Stimulated activated CD4-positive, alpha-beta T cell treated with anti-CD3 and anti-CD28 coated beads, Interleukin-2, amount 100 ng/mL, for 24 hours (primary cell): ENCODE measurements at places on chromosomes 6 and 20.

GRCh38 chr20:3996399-3996798, 19.0 kb downstream of the RNF24 start:
- no peak for DNase-seq

GRCh38 chr6:166997768-166998255, 1.4 kb upstream of the CEP43 start:
- DNase-seq: peak; percentile 58

GRCh38 chr6:22970004-22970403, 400.6 kb downstream of the HDGFL1 start:
- no peak for DNase-seq

GRCh38 chr20:61638802-61639585, 386.9 kb downstream of the CDH4 start:
- DNase-seq: no peak

DNA sequence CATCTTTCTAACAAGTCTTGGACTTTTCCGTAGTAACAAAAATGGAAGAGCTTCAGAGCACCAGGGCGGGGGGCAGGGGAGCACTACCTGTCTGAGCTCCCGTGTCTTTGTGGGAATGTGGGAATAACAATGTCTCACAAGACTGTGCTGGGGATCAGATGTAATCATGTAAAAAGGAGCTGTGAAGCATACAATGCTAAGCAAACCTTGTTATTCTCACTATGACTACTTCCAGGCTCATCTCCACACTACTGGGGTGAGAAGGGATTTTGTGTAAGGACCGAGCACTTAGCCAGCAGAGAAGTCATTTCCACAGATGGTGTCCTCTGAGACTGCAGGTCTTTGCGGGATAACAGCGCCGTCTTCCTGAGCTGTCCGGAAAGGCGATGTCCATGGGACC, 27.1 kb downstream of the PRR18 start:
- DNase-seq: no peak

- no peak for DNase-seq
Observed at GRCh38 chr6:2667617-2668016, 83.1 kb downstream of the MYLK4 start.

DNA sequence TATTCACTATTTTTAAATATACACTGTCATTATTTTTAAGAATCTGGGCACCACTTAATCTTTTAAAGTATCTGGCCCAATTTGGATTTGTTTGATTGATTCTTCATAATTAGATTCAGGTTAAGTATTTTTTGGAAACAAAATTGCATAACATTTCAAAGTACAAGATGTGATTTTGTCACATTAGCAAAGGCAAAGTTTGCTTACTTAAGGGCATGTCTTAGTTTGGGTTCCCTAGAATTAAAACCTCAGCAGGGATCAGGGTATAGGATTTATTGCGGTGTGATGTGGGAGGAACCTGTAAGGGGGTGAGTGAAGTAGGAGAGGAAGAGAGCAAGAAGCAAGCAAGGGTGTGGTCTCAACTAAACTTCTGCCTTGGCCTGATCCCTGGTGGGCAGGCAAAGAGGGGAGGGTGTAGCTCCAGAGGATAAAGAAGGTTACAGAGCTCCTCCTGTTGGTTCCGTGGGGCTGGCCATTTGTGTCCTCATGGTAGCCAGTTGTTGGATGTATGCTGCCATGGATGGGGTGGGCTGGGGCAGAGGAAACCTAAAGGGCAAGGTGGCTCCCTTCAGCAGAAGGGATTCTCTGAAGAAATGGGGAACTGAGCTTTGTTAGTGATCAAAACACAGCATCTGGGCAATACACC, 668.7 kb upstream of the SLC35B3 start:
- no peak for DNase-seq

DNA sequence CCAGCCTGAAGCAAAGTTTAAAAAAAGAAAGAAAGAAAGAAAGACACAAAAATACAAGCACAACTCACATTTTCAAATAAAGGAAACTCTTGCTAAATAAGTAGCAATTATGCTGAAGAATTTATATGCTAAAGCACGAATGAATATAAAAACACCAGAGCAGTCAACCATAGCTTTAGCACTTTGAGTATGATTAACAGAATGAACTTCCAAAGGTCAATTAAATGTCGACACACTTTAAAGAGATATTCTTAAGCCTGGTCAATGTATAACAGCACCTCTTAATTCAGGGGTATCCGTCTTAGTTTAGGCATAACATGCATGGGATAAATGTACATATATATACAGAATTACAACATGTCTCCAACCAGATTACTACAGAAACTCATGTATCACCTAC, 125.9 kb downstream of the OGFRL1 start:
- no peak for DNase-seq

DNA sequence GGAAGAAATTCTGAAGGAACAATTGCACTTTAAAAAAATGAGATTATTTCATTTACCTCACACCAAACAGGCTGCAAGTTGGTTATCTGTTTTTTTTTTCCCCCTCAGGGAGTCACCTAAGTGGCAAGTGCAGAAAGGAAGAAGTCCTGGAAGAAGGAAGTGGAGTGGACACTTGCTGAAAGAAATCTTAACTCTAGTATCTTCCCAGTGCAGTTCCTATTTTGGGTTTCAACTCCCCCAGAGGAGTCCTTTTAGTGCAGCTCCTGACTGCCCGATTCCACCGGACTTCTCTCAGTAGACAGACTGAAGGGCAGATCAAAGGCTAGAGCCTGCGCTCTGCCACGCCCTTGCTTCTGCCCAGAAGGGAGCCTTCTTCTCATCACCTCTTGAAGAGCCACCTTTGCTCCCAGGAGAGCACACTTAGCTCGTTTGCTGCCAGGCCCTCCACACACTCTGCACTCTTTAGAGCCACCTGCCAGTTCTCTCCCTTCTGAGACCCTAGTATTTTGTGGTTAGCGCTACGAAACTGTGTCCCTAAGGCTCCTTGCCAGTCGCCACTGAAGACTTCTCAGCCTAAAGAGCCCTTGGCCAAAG, 4.9 kb downstream of the MTCL3 start:
- no peak for DNase-seq

GRCh38 chr6:163457637-163458561, 43.4 kb downstream of the QKI start:
- DNase-seq: no peak

DNA sequence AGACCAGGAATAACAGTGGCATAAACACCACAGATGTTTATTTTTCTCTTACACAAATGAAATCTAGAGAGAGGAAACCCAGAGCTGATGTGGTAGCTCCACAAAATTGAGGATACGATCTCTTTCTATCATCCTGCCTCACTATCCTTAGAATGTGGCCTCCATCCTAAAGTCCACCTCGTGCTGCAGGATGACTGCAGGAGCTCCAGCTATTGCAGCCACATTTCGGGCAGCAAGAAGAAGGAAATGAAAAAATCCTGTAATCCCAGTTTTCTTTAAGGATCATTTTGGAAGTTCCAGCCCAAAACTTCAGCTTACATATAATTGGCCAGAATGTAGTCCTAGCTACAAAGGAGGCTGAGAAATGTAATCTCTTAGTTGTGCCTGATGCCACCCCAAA, 41.2 kb upstream of the ARFGEF2 start:
- no peak for DNase-seq
